Placental pericyte (primary cell): ENCODE measurements at places on chromosomes 11 and 22. TPM values are rescaled to one million over a fixed set of nuclear protein-coding genes. Genes with fewer than 3 reads are reported as not detected.

The SLC7A4 gene
- total RNA-seq, result 0.14 and 3.1 TPM in 2 replicates

The OTOG gene
- total RNA-seq, result not detected in 2 replicates

The STX5 gene
- 48.7 and 70.2 TPM in 2 replicates for total RNA-seq

The CARD16 gene
- 25.9 and 29.8 TPM in 2 replicates for total RNA-seq

The PGM2L1 gene
- total RNA-seq, result 2.8 and 7.9 TPM in 2 replicates

The SCN3B gene
- total RNA-seq, result 0.22 TPM in 1 of 2 replicates, not detected in the other

The OR51B2 gene
- total RNA-seq, result not detected in 2 replicates

The TTLL12 gene
- 40.9 and 65.1 TPM in 2 replicates for total RNA-seq

The CDKN1C gene
- 1.7 and 16.2 TPM in 2 replicates for total RNA-seq

The IFITM10 gene
- 0.22 and 0.43 TPM in 2 replicates for total RNA-seq

The CABP4 gene
- not detected in 2 replicates for total RNA-seq

The OR51E1 gene
- not detected in 2 replicates for total RNA-seq

The TSGA10IP gene
- not detected in 2 replicates for total RNA-seq

The DRICH1 gene
- total RNA-seq, result not detected in 2 replicates

The KCNJ4 gene
- under 0.01 TPM in 1 of 2 replicates, not detected in the other for total RNA-seq

The UBQLN3 gene
- total RNA-seq, result under 0.01 TPM in 1 of 2 replicates, not detected in the other

The RAB3IL1 gene
- total RNA-seq, result 2.7 and 14.0 TPM in 2 replicates

The PKNOX2 gene
- 2.8 and 7.7 TPM in 2 replicates for total RNA-seq

The RTN4R gene
- total RNA-seq, result 0.29 and 1.3 TPM in 2 replicates

The TBCEL gene
- total RNA-seq, result 24.1 and 26.7 TPM in 2 replicates

The GDPD4 gene
- 0.44 TPM in 1 of 2 replicates, not detected in the other for total RNA-seq

The IFTAP gene
- 12.3 and 17.3 TPM in 2 replicates for total RNA-seq

The OR52B2 gene
- not detected in 2 replicates for total RNA-seq

The RAB38 gene
- total RNA-seq, result 2.8 and 10.5 TPM in 2 replicates

The MRGPRF gene
- 16.2 and 51.7 TPM in 2 replicates for total RNA-seq

The MYO18B gene
- not detected in 2 replicates for total RNA-seq

The OR8I2 gene
- not detected in 2 replicates for total RNA-seq

The DDX25 gene
- total RNA-seq, result not detected in 2 replicates

The GGTLC3 gene
- total RNA-seq, result not detected in 2 replicates

The TCN2 gene
- 3.0 and 8.1 TPM in 2 replicates for total RNA-seq

The PGR gene
- total RNA-seq, result under 0.01 and 1.6 TPM in 2 replicates

The PIH1D2 gene
- 1.0 and 1.5 TPM in 2 replicates for total RNA-seq

The AQP11 gene
- total RNA-seq, result 0.88 and 1.0 TPM in 2 replicates

The SIPA1 gene
- 20.8 and 72.3 TPM in 2 replicates for total RNA-seq

The GRIK4 gene
- total RNA-seq, result 0.22 and 0.29 TPM in 2 replicates

The MB gene
- not detected in 2 replicates for total RNA-seq

The TPCN2 gene
- total RNA-seq, result 11.8 and 13.7 TPM in 2 replicates

The GAL3ST1 gene
- not detected in 2 replicates for total RNA-seq

The PKP3 gene
- total RNA-seq, result 0.66 and 1.3 TPM in 2 replicates

The VPREB1 gene
- not detected in 2 replicates for total RNA-seq

The ACTN3 gene
- not detected in 2 replicates for total RNA-seq

The TEX54 gene
- not detected in 2 replicates for total RNA-seq

The OLFML1 gene
- 0.44 and 0.72 TPM in 2 replicates for total RNA-seq

The SCN4B gene
- total RNA-seq, result not detected in 2 replicates

The SLC43A3 gene
- total RNA-seq, result 40.2 and 70.2 TPM in 2 replicates

The KRTAP5-4 gene
- not detected in 2 replicates for total RNA-seq

The SHANK3 gene
- 1.1 TPM in 2 replicates for total RNA-seq

The FOLR1 gene
- not detected in 2 replicates for total RNA-seq

The FADS3 gene
- 58.4 and 131 TPM in 2 replicates for total RNA-seq

The SERPIND1 gene
- 0.22 and 0.72 TPM in 2 replicates for total RNA-seq

The TBX10 gene
- not detected in 2 replicates for total RNA-seq

The SYT12 gene
- under 0.01 and 2.0 TPM in 2 replicates for total RNA-seq

The MGAT3 gene
- total RNA-seq, result 0.57 and 1.1 TPM in 2 replicates

The SLC17A6 gene
- not detected in 2 replicates for total RNA-seq

The FGF4 gene
- total RNA-seq, result not detected in 2 replicates

The FADD gene
- 45.5 and 65.4 TPM in 2 replicates for total RNA-seq

The TSSC4 gene
- total RNA-seq, result 57.8 and 73.4 TPM in 2 replicates

The VSIG2 gene
- total RNA-seq, result not detected in 2 replicates

The IL17REL gene
- total RNA-seq, result not detected in 2 replicates
